ENCODE measurements at places on chromosomes 3 and 15.

DNA sequence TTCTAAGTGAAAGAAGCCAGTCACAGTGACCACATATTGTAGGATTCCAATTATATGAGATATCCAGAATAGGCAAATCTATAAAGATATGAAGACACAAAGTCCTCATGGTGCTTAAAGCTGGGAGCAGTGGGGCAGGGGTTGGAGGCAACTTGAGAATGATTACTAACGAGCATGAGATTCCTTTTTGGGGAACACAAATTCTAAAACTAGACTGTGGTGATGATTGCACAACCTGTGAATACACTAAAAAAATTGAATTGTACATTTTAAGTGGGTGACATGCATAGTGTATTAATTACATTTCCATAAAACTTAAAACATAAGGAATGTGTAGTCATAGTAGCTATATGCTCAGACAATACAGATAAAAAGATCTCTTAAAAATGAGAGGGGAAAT, 103.2 kb downstream of the DPH6 start:
- DNase-seq: no peak

GRCh38 chr3:66393333-66394005, 107.4 kb downstream of the LRIG1 start:
- no peak for DNase-seq

DNA sequence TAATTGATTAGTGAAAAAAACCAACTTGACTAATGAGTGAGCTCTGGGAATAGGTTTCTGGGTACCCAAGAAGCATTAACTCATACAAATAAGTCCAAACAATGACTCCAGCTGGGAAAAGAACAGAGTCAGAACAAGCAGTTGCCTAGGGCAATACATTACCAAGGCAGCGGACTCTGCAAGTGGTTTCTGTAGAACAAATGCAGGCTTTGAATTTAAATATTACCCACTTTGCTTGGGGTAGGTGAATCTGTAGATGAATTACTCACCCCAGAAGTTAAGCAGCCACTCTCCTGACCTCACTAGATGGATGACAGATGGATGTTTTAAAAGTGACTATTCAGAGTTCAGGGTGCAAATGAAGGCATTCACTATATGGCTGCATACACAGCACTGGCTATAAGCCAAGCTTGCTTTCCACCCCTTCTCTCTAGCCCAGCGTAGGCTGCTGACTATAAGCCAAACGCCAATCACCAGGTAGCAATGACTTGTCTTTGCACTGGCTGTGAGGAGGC, 73.1 kb upstream of the BHLHE40 start:
- DNase-seq: no peak

DNA sequence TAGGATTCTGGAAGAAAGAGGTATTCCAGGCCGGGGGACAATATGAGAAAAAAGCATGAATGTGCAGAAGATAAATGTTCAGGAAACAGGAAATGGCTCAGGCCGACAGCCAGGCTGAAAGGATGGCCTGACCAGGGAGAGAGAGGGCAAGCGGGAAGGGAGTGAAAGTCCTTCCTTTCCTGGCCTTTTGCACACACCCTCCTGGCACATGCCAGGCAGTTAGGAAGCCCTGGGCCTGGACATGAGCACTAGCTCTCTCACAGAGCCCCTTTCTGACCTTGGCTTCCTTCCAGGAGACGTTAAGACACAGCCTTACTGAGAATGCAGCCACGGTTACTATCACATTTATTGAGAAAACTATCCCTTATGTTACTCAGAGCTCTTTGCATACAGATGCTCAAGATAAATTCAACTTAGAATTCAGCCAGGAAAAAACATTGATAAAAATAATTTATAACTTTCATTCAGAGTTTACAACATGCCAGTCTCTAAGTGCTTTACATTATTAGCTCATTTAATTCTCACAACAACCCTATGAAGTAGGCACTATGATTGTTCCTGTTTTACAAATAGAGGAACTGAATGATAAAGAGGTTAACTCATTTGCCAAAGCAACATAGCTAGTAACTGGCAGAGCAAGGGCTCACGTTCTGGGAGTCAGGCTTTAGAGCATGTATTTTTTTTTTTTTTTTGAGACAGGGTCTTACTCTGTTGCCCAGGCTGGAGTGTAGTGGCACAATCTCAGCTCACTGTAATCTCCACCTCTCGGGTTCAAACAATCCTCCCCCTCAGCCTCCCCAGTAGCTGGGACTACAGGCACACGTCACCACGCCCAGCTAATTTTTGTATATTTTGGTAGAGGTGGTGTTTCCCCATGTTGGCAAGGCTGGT, 39.4 kb upstream of the SMAD3 start:
- DNase-seq: no peak

DNA sequence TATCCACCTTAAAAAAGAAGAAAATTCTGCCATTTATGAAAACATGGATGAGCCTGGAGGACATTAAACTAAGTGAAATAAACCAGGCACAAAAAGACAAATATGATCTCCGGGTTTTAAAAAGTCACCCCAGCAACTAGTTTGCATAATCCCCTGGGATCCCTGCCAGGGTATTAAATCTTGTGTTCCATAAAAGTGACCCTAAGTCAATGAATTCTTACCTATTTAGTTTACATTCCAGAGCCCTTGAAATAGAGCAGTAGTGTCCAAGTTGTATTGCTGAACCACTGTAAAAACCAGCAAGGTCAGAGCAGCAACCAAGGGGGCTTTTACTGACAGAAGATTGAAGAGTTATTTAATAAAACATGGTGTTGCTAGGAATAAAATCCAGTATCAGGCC, 716.8 kb upstream of the BCHE start:
- DNase-seq: no peak

GRCh38 chr3:37030588-37030987, 37.3 kb downstream of the MLH1 start:
- no peak for DNase-seq

DNA sequence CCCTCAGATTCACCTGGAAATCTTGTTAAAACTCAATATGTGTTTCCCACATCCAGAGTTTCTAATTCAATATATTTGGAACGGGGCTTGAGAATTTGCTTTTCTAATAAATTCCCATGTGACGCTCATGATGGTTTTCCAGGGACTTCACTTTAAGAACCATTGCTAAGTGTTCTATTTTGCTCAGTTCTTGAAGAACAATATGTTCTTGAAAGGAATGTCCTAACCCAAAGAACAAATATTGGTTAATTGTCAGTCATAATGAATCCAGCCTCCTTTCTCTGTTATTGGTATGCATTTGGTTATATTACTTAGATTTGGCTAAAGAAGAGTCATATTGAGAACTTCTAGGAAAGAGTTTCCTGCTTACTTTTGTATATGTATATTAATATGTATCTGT, 4.4 kb upstream of the PLSCR2 start:
- no peak for DNase-seq

GRCh38 chr15:70253461-70254156, 155.9 kb upstream of the TLE3 start:
- DNase-seq: no peak

DNA sequence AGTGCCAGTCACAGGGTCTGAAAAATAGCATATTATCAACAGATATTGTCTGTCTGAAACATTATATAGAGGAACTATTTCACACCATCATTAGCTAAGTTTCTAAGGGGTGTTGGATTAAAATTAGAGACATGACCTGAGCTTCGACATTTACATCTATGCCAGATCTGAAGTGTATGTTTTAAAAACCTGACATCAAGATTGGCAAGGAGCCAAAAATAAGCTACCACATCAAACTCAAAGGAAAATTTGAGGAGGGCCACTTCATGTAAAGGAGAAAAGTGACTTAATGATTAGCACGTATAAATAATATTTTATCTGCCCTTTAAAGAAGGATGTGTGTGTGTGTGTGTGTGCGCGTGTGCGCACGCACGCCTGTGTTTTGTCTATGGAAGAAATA, 752.0 kb upstream of the GRM7 start:
- DNase-seq: no peak

DNA sequence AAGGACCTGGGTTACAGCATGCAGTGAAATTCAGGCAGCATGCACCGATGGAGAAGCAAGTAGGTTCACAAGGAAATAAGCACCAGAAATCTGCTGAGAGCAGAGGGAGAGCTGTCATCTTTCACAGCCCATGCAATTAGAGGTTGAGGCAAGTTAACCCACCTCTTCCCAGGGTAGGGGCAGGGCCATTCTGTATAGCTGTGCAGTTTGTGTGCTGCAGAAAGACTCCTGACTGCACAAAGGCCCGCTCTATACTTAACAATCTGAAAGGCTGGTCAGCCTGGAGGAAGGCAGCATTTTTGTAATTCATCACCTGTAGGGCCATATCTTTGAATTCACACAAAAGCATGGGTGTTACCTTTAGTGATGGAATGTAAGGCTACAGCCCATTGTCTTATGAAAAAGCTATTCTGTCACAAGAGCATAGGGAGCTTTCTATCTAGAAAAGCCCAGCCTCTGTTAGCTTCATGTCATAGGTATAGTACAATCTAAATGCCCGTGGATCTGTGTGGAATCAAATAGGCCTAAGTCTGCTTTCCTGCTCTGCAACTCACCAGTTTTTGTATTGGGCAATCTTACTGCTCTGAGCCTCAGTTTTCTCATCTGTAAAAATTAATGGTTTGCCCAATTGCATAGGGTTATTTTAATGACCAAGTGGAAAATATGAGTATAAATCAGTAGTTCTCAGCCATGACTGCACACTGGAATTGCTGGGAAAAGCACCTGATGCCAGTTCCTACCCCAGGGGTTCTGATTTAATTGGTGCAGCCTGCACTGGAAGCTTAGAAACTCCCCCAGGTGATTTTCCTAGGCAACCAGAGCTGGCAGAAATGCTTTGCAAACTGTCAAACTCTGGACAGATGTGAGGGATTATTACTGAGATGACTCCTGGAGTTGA, 65.2 kb downstream of the ATP13A5 start:
- no peak for DNase-seq

DNA sequence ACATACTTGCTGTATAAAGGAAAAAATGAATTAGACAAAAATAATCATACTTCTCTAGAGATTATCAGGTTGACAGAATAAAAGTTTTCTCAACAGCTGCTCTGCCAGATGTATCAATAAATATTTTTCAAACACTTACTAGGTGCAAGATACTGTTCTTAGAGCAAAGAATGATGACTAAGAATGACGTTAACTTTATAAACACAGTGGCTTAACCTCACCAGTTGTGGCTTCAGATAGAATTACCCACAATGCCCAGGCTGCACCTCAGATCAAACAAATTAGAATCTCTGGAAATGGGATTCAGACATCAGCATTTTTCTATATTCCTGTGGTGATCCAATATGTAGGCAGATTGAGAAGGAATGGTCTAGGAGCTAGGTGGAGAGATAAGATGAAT, 422.4 kb upstream of the ATP11B start:
- no peak for DNase-seq

- DNase-seq: no peak
Observed at GRCh38 chr3:106281221-106281620, 412.4 kb upstream of the CBLB start.

DNA sequence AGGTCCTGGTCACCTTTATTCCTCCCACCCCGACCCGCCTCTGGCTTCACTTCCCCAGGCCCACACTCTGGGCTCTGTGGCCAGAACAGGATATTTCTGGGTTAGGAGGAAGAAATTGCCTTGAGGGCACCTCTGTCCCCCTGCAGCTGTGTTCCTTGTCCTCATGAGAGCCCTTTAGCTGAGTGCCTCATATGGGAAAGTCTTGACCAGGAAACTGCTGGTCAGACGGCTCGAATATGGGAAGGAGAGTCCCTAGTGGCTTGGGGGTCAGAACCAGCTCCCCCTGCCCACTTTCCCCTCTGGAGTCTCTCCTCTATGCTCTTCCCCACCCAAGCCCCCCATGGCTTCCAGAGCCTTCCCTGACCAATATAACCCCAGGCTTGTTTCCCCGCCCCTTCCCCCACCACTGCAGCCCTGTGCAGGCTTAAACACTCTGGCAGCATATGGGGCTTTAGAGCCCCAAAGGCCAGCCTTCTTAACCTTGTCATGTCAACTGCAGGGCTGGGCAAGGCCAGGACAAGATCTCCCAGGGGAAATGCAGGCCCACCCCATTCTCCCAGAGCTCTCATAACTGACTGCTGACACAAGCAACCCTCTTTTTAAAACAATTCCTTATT, 36.4 kb downstream of the SEC22C start:
- no peak for DNase-seq

DNA sequence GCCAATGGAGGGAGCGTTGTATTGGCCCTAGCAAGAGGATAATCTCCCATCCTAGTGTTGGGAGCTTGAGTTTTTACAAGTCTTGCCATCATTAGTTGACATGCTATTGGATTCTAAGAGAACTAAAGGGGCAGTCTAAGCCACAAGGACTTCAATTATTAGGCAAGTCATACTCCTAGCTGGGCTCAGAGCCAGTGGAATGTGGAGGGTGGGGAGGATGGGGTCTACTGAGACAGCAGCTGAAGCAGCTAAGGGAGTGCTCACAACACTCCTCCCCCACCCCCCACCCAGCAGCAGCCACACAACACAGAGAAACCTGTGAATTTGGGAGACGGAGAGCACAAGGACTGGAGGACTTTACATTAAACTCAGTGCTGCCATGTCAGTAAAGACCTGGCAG, 27.9 kb downstream of the FRG2C start:
- no peak for DNase-seq

GRCh38 chr15:77959432-77959879, 118.1 kb downstream of the TBC1D2B start:
- DNase-seq: peak; percentile 50

DNA sequence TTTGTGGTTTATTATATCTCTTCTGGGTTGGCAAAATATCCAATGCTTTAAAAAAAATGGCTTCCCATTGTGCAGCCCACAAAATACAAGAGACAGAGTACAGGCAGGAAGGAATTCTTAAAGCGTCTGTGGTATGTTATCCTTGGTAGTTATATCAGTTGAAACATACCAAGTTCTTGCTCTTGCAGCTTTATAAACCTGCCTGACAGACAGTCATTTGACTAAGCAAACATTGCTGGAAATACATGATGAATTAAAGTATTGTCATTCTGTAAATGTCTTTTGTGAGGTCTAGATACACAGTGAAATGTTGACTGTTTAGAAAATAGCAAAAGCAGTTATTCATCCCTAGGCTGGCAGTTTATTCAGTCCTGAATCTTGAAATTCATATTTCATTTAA, 44.8 kb upstream of the MAP3K13 start:
- no peak for DNase-seq

GRCh38 chr3:65026151-65026550, 338.4 kb upstream of the ADAMTS9 start:
- DNase-seq: no peak

DNA sequence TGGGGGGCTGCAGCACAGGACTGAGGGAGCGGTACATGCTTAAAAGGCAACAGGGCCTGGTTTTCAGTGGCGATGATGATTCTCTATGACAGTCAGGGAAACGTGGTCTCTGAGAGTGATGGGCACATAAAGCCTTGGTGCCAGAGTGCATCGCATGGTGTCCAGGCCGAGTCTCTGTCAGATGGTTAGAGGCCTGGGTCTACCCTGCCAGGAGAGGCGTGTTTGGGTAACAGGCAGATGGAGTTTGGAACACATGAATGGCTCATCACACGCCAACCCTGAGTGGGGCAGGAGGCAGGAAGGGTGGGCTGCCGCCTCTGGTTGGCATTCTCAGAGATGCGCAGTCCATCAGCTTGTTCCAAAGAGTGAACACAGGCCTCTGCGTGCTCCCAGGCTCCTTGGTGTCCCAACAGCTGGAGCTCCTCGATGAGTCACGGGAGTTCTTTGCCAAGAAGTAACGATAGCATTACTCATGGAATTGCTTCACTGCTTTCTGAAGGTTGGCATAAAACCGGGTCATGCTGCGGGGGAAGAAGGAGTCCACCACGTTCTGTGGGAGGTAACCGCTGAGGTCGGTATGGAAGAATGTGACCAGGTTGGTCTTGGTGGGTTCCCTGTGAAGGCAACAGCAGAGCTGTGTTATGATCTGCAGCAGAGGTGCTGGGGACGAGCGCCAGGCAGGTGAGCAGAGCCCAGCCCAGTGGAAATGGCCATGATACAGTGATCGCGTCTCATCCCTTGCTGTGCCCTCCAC, 11.0 kb downstream of the STARD5 start:
- DNase-seq: no peak

Data from left renal pelvis (tissue), 4 donors.